GM23248 (cell line): ENCODE measurements at places on chromosomes 4 and X. TPM values are rescaled to one million over a fixed set of nuclear protein-coding genes. Genes with fewer than 3 reads are reported as not detected.

GRCh38 chr4:151292038-151292437 is 15.1 kb downstream of the PRSS48 start:
- peaks cover 13% of the 10 kb centered on the region for H3K4me1 ChIP-seq
- H3K27me3 ChIP-seq = no peaks in the 10 kb centered on the region
- H3K36me3 ChIP-seq = no peaks in the 10 kb centered on the region
- H3K4me3 ChIP-seq = no peak overlapping the region
- no peak for DNase-seq

- H3K4me3 ChIP-seq = no peak overlapping the region
- no peaks in the 10 kb centered on the region for H3K36me3 ChIP-seq
- no peak for DNase-seq
- H3K4me1 ChIP-seq = peaks cover 41% of the 10 kb centered on the region
- H3K27ac ChIP-seq = peak overlapping the region; percentile 73; the same call in 1 of the 2 replicates
Observed at GRCh38 chr4:76545226-76545884, 110.3 kb downstream of the SHROOM3 start.

GRCh38 chrX:22699581-22700091 is 300.1 kb upstream of the DDX53 start:
- no peaks in the 10 kb centered on the region for H3K27me3 ChIP-seq
- peak overlapping the region; percentile 64 for H3K4me3 ChIP-seq
- H3K36me3 ChIP-seq = no peaks in the 10 kb centered on the region

The PPP2R2C gene
- polyA plus RNA-seq = not detected in 2 replicates

DNA sequence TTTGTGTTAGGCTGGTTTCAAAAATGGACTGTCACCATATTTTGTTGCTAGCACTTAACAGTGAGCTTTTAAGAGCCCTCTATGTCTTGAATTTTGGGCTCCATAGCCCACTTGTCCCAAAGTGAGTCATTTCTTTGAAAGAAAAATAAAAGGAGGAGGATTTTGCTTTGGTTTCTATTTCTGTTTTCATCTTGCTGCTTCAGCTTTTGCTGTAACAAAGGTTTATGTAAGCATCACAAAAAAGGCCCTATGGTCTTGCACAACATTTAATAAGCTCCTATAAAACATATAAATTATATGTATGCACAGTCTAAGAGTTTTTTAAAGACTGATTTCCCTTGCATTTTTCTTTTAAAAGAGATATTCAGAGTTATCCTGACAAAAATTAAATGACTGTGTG is 105.2 kb downstream of the PHOX2B start:
- H3K27me3 ChIP-seq = peaks cover 9% of the 10 kb centered on the region; the same call in 1 of the 2 replicates
- no peak for DNase-seq
- H3K4me1 ChIP-seq = 0 out of 2 replicates have a peak, but pooled peaks cover 2% of the 10 kb centered on the region
- no peaks in the 10 kb centered on the region for H3K36me3 ChIP-seq

GRCh38 chr4:140675599-140676231 is 80.5 kb downstream of the TBC1D9 start:
- no peak overlapping the region for H3K4me3 ChIP-seq
- no peak overlapping the region for H3K27ac ChIP-seq
- no peaks in the 10 kb centered on the region; the same call in 1 of the 2 replicates for H3K4me1 ChIP-seq
- H3K36me3 ChIP-seq = 0 out of 2 replicates have a peak, but pooled peaks cover 10% of the 10 kb centered on the region
- H3K27me3 ChIP-seq = no peaks in the 10 kb centered on the region

The SOD3 gene
- polyA plus RNA-seq = 9.2 and 10.1 TPM in 2 replicates

GRCh38 chrX:46912603-46913491 is 626 bp downstream of the JADE3 start:
- DNase-seq = peak; percentile 70
- H3K36me3 ChIP-seq = no peaks in the 10 kb centered on the region
- H3K27ac ChIP-seq = no peak overlapping the region
- H3K27me3 ChIP-seq = no peaks in the 10 kb centered on the region

The TRIM75 gene
- not detected in 2 replicates for polyA plus RNA-seq
